ENCODE measurements at places on chromosomes 2 and 18.
A peak's percentile ranks its signal among the peaks of the same experiment; 100 is the strongest.

- peaks cover 3% of the 10 kb centered on the region for H3K36me3 ChIP-seq
- H3K4me1 ChIP-seq, result peaks cover 3% of the 10 kb centered on the region
- H3K27me3 ChIP-seq, result peaks cover 45% of the 10 kb centered on the region
- no peak overlapping the region for H3K27ac ChIP-seq
- DNase-seq, result no peak
These were observed 6.3 kb upstream of the RAB31 start for GRCh38 chr18:9701609-9702349.

- no peak overlapping the region for H3K27ac ChIP-seq
- no peaks in the 10 kb centered on the region for H3K27me3 ChIP-seq
- H3K4me3 ChIP-seq, result no peak overlapping the region
- H3K4me1 ChIP-seq, result no peaks in the 10 kb centered on the region
These were observed 14.0 kb upstream of the DCC start for GRCh38 chr18:52325997-52326396.

DNA sequence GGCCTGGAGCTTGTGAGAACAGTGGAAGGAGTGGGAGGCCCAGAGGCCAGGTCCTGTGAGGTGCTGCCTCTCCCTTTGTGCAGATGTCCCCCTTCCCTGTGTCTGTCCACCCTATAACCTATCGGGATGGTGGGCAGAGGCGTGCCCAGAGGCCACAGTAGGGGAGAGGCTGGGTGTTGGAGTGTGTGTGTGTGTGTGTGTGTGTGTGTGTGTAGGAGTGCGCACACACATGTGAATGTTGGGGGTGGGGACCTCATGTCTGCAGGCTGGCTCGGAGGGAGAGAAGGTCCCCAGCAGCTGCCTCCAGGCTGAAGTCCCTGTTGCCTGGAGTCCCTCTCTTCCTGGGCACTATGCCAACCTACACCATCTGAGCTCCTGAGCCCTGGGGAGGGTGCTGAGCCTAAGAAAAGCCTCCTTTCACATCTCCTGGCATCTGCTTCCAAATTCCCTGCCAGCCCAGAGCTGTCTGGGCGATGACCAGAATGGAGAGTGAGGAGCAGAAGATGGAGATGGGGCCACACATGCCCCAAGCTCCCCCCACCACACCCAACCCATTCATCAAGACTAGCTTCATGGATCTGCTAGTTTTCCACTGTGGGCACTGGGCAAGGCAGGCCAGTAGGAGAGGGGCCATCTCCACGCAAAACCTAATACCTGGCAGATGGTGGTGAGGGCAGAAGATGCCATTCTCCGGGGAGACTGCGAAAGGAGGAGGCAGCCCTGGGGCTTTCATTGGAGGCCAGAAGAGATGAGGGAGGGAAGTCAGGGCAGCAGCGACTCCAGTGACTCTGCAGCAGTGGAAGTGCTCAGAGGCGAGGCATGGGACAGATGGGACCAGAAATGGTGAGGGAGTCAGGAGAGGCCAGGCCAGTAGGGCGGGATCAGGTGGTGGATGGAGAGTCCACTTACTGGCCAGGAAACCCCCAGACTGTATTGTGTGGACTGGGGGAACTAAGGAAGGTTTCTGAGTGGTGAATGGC is 20.3 kb downstream of the KCNK3 start:
- no peak overlapping the region for H3K4me3 ChIP-seq
- peaks cover 2% of the 10 kb centered on the region for H3K36me3 ChIP-seq
- no peak overlapping the region for H3K27ac ChIP-seq
- H3K27me3 ChIP-seq, result peaks cover 35% of the 10 kb centered on the region

DNA sequence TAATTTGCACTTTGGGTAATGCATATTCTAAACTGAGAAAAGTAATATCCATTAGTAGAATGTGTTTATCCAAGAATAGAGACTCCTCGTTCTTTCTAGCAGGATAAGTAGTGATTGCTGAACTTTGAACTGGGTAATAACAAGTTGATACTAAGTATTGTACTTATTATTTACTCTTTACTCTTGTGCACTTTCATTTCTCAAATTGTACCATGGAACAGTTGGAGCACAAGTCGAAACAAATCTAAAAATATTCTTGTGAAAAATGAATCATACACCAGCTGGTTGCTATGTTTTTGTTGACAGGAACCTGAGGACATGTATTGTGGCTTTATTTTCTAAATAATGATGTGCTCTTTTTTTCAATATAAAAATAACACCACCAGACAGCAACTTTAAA is 111.9 kb downstream of the RGPD3 start:
- H3K27me3 ChIP-seq, result peaks cover 29% of the 10 kb centered on the region
- no peak for DNase-seq
- H3K27ac ChIP-seq, result no peak overlapping the region

DNA sequence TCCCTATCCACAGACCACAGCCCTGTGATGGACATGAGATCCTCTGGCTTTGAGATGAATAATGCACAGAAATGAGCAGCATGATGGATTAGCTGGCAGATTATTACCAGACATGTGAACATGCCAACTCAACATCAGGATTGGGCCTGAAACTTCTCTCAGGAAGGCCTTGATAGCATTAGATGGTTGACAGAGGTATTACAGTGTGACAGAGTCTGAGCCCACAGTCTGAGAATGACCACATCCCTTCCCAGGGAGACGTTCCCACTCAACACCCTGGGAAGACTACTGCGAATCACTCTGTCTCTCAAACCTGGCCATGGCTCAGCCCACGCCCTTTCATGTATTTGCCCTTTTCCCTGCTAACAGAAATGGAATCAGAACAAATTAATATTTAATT is 66.9 kb downstream of the BCL11A start:
- H3K4me3 ChIP-seq, result no peak overlapping the region
- no peak overlapping the region for H3K27ac ChIP-seq
- H3K36me3 ChIP-seq, result no peaks in the 10 kb centered on the region
- no peak for DNase-seq
- peaks cover 47% of the 10 kb centered on the region for H3K27me3 ChIP-seq

DNA sequence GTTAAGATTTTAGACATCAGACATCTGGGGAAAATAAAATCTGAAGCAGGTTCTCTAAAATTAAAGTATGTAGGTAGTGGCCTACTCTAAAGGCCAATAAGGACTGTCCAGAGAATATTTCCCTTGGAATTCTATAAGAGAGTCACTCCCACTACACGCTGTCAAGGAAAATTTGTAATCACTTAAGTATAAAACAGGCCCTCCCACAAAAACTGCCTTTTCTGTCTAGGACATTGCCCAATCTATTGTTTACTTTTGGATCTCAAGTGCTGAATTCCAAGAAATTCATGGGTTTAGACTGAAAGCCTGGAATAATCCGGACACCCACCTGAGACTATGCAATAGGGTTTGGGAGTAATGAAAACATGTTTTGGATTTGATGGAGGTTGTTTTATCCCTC is 1.7 kb upstream of the SRBD1 start:
- peaks cover 5% of the 10 kb centered on the region for H3K27me3 ChIP-seq
- no peaks in the 10 kb centered on the region for H3K36me3 ChIP-seq
- H3K4me3 ChIP-seq, result no peak overlapping the region
- H3K27ac ChIP-seq, result no peak overlapping the region
- DNase-seq, result no peak

DNA sequence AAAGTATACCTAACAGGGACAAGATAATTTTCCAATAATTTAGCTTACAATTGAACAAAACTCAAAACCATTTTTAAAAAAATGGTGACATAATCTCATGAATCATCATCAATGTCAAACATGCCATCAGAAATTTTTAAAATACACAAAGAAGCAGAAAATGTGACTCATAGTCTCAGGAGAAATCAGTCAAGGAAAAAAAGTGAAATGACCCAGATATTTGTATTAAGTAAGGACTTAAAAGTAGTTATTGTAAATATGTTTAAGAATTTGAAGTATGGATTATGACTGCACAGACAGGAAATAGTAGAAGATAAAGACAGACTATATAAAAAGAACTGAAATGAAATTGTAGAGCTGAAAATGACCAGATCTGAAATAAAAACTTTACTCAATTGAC is 473.9 kb upstream of the SYT4 start:
- DNase-seq, result no peak
- H3K4me3 ChIP-seq, result no peak overlapping the region
- no peaks in the 10 kb centered on the region for H3K4me1 ChIP-seq
- H3K27ac ChIP-seq, result no peak overlapping the region
- no peaks in the 10 kb centered on the region for H3K36me3 ChIP-seq
- H3K27me3 ChIP-seq, result no peaks in the 10 kb centered on the region

DNA sequence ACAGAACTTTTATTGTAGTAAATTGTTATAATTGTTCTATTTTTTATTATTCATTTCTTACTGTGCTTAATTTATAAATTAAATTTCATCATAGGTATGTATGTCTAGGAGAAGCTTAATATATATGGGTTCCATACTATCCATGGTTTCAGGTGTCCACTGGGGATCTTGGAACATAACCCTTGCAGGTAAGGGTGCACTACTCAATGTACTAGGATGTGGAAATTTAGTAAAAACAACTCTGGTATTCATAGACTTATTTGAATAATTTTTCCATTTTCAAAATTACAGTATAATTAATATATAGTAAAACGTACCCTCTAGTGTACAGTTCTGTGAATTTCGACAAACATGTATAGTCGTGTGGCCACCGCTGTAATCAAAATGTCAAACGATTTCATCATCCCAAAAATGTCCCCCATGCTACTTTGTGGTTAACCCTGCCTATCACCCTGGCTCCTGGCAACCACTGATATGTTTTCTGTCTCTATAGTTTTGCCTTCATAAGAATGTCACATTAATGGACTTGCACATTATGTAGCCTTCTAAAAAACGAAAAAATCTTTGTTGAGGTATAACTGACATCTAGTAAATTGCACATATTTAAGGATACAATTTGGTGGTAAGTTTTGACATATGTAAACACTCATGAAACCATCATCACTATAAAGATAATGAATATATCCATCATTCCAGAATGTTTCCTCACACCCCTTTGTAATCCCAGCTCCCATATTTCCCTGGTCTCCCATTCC is 45.7 kb downstream of the ARL5A start:
- H3K36me3 ChIP-seq, result peaks cover 17% of the 10 kb centered on the region
- H3K4me1 ChIP-seq, result no peaks in the 10 kb centered on the region
- peak overlapping the region; percentile 6 for H3K27ac ChIP-seq
- H3K27me3 ChIP-seq, result no peaks in the 10 kb centered on the region
- no peak for DNase-seq

GRCh38 chr18:25443776-25444175 is 91.8 kb upstream of the ZNF521 start:
- DNase-seq, result no peak
- H3K4me3 ChIP-seq, result no peak overlapping the region
- no peak overlapping the region for H3K27ac ChIP-seq

GRCh38 chr2:234828382-234829073 is 123.3 kb upstream of the SH3BP4 start:
- peaks cover 20% of the 10 kb centered on the region for H3K27me3 ChIP-seq
- no peak overlapping the region for H3K4me3 ChIP-seq
- no peak for DNase-seq
- H3K4me1 ChIP-seq, result no peaks in the 10 kb centered on the region
- no peak overlapping the region for H3K27ac ChIP-seq

DNA sequence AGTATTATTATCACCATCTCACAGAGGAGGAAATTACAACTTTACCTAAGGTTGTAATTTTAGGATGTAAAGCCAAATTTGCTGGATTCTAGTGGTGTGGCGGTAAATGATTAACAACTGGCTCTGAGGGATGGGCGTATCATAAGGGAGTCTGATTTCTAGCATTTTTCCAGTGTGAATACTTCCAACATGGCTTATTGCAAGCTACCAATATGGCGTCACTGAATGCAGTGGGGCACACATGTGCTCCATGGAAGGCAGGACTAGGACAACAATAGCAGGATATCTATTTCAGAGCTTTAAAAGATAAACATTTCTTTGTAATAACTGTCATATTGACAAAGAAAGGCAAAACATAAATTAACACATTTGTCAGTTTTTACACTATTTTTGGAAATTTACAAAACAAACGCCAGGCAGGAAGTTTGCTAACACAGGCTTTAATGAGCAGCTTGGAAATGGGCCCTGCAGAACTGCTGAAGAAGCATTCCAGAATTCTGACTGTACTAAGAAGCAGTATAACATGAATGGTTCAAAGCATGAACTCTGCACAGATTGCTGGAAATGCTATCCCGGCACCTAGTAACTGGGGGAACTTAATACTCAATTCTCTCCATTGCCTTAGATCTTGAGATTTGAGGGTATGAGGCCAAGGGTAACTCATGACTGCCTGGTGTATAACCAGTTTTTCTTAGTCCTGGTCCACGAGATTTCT is 439.3 kb upstream of the MAP2 start:
- H3K36me3 ChIP-seq, result no peaks in the 10 kb centered on the region
- no peaks in the 10 kb centered on the region for H3K27me3 ChIP-seq
- no peak overlapping the region for H3K4me3 ChIP-seq
- no peaks in the 10 kb centered on the region for H3K4me1 ChIP-seq
- H3K27ac ChIP-seq, result no peak overlapping the region

DNA sequence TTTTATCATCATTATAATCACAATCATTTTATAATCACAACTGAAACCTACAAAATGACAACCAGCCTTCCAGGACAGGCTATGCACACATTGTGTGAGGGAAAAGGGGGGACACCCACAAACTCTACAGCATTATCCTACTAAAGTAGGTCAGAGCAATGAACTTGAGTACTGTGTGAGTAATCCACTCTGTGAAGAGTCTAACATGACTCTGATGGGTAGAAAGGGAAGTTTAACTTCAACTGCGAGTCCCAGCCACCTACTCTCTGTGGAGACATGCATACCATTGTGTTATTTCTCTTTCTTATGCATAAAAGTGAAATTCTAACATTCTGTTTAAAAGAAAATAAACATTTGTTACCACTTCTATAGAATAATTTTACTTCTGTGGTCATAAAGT is 177.9 kb downstream of the ZNF516 start:
- no peak overlapping the region for H3K4me3 ChIP-seq
- no peak overlapping the region for H3K27ac ChIP-seq
- no peaks in the 10 kb centered on the region for H3K36me3 ChIP-seq

- DNase-seq, result no peak
- H3K36me3 ChIP-seq, result peaks cover 13% of the 10 kb centered on the region
- peaks cover 14% of the 10 kb centered on the region for H3K4me1 ChIP-seq
- H3K27me3 ChIP-seq, result no peaks in the 10 kb centered on the region
These were observed 107.0 kb downstream of the STRN start for GRCh38 chr2:36859366-36859792.

DNA sequence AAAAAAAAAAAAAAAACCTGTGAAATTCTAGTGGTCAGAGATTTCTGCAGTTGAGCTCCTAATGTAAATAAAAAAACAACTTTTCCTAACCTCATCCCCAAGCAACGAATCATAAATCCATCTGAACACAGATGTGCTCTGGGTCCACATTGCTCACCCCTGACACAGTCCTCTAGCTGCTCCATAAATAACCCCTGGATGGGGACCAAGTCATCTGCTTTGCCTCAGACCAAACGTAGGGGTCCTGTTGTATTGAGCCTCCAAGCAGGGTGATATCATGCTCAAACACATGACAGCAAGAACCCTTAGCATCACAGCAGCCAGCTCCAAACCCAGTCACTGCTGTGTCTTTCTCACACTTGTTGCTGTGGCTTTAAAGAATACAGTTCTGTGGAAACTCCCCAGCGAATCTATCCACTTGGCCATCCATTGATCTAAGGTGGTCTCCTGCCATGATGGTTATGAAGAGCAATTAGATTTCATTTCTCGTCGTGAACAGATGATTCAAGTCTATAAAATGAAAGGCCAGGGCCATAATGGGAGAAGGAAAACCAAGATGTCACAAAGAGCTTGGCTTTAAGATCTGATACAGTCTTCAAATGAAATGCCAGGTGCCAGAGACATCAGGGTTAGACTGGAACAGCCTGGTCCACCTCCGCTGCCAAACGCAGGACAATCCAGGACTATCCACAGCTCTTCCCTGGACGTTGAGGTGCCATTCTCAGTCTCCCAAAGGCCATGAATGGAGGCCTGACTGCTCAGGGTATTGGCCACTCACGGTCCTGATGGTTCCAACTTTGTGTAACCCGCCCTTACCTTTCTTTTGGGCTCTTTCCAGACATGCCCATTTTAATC is 39.0 kb downstream of the TBC1D8 start:
- H3K4me1 ChIP-seq, result peaks cover 7% of the 10 kb centered on the region
- H3K36me3 ChIP-seq, result no peaks in the 10 kb centered on the region
- peaks cover 14% of the 10 kb centered on the region for H3K27me3 ChIP-seq
- H3K4me3 ChIP-seq, result no peak overlapping the region

Data from T-helper 17 cell (primary cell).